Vagina (tissue), 2 donors: ENCODE measurements at places on chromosomes 5 and 9. TPM values are rescaled to one million over a fixed set of nuclear protein-coding genes. Genes with fewer than 3 reads are reported as not detected.

DNA sequence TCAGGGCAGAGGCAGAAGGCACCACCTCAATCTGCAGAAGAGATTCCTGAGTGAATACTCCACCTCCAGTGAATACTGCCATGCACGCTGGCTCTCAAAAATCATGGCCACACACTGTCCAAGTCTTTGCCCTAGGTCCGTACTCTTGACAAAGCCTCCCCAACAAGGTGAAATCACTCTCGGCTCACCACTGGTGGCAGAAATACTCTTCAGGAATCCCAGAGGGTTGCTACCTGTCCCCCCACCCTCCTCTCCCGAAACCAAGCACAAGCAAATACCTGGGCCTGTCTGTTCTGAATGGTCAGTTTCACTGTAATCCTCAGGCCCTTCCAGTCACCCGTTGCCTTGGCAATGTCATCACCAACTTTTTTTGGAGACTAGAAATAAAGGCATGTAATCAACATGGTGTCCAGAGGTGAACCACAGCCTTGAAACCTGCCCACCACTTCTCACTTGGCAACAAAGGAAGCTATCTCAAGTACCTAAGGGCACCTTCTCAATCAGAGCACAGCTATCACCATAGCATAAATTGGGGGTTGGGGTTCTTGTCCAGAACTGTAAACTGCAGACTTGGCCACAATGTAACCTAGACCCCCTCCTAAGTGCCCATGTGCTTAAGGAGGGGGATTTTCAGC is 1.8 kb downstream of the RPL12 start:
- H3K36me3 ChIP-seq = no peaks in the 10 kb centered on the region
- no peaks in the 10 kb centered on the region for H3K27me3 ChIP-seq
- H3K4me1 ChIP-seq = peaks cover 38% of the 10 kb centered on the region
- peak overlapping the region; percentile 61 for H3K4me3 ChIP-seq
- peak overlapping the region; percentile 74 for H3K27ac ChIP-seq
- no peak for DNase-seq

DNA sequence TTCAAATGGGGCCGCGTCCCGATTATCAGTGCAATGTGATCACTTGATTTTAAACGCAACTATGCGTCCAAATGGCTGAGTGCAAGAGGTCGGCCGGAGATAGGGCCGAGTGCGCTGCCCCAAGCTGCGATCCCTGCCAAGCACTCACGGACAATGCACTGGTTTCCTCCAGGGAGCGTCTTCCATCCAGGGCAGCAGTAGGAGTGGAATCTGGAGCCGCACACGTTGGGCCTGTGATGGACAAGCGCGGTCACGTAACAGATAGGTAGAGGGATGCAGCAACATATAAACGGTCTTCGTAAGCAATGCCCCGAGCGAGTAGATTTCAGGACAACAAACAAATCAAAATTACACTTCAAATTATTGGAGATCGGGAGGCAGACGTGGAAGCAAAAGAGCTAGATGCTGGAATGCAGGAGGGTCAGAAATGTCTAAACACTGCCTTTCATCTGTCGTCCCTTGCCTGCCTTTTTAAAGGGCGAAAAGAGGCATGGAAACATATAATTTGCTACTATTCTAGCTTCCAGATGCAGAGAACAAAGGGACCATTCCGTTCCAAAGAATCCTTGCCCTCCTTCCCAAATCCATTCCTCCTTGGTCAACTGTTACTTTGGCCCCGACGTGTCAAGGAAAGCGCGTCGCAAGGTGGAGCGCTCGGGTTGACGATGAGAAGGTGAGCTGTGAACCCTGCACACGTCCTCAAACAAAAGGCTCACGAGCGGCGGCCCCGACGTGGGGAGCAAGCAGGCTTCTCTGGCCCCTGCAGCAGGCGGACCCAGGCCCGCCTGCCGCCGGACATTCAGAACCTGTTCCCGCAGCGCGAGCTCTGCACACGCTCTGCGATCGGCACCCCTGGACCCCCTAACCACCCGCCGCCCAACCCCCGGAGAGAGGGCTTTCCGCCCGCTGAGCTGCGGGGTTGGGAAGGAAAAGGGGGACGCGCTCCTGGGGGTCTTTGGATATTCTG is 1.5 kb downstream of the FBN2 start:
- H3K27me3 ChIP-seq = no peaks in the 10 kb centered on the region
- no peak for DNase-seq
- H3K36me3 ChIP-seq = no peaks in the 10 kb centered on the region
- H3K4me3 ChIP-seq = peak overlapping the region; percentile 60
- H3K27ac ChIP-seq = no peak overlapping the region

DNA sequence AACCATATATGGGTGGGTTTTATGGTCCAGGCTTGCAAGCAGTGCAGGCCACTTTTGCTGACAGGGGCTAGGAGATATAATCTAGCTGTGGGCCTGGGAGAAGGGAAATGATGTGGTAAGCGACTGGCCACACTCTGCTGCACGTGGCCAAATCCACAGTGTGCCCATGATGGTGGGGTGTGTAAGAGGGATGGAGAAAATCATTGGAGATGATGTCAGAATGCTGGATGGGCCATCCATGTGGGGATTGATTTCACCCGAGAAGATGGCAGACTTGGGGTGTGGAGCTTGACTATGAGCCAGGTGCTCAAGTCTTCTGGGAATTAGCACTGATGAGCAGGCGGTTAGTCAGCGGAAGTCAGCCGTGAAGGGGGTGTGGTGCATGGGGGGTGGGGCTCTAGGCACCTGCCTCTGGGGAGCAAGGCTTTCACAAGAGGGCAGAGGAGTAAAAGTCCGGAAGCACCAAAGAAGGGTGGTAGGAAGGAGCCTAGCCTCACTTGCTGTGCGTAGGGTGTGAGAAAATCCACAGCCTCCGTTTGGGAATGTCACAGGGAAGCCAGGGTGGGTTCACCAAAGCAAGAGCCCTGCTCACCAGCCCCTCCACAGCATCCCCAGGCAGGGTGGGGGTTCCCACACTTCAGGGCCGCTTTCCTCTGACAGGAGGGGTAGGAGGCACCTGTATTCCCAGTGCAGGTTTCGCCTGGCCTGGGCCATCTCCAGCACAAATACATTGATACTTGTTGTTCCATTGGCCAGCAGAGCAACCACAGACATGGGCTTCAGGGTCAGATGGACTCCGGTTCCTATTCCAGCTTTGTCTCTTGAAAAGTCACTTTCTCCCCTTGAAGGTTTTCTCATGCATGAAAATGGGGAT is 44.5 kb upstream of the ANGPTL2 start:
- H3K36me3 ChIP-seq = no peaks in the 10 kb centered on the region
- H3K27ac ChIP-seq = no peak overlapping the region
- H3K4me3 ChIP-seq = no peak overlapping the region

DNA sequence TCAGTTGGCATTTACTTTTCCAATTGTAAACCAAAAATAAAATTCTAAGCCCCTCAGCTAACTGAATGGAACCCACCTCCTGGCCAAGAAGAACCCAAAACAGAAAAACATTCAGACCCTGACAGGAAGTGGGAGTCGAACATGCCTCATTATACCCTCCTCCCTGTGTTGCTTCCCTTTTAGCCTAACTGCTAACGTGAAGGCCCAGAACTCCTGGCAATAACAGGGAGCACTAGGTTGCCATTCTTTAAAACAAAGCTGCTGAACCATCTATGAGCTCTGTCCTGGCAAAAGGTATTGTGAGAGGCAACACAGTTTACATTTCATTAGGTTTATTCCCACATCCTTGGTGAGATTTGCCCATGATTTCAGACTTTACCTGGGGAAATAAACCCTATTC is 481.4 kb downstream of the CHSY3 start:
- DNase-seq = no peak
- no peaks in the 10 kb centered on the region for H3K4me1 ChIP-seq
- H3K27me3 ChIP-seq = no peaks in the 10 kb centered on the region
- no peak overlapping the region for H3K4me3 ChIP-seq
- no peak overlapping the region for H3K27ac ChIP-seq
- H3K36me3 ChIP-seq = no peaks in the 10 kb centered on the region

DNA sequence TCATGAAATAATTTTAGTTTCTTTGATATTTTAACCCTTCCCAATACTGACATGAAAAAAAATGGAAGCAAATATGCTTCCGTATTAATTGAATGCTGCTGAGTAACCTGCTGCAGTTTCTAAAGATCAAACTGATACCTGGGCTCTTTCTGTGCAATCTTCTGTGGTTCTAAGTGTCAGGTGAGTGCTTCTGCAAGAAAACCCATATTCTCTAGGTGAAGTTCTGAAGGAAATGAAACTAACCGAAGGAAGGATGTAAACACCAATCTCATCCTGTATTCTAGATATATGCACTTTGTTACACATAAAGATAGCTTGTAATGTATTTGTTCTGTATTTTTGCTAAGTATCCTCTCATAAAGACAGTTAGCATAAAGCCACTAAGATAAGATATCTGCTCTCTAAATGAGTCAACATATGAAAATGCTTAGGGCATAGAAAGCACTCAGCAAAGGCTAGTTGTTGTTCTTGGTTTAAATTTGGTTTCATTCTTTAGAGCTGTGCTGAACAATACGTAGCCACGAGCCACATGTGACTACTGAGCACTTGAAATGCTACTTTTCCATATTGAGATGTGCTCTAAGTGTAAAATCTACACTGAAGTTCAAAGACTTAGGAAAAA is 52.0 kb downstream of the ITGA2 start:
- H3K27me3 ChIP-seq = no peaks in the 10 kb centered on the region
- no peaks in the 10 kb centered on the region for H3K36me3 ChIP-seq
- peaks cover 25% of the 10 kb centered on the region for H3K4me1 ChIP-seq
- H3K4me3 ChIP-seq = no peak overlapping the region

GRCh38 chr9:134475011-134475790 is 148.9 kb downstream of the RXRA start:
- no peaks in the 10 kb centered on the region for H3K27me3 ChIP-seq
- H3K36me3 ChIP-seq = no peaks in the 10 kb centered on the region
- H3K4me1 ChIP-seq = peaks cover 48% of the 10 kb centered on the region
- no peak for DNase-seq
- H3K4me3 ChIP-seq = no peak overlapping the region

- DNase-seq = no peak
- no peaks in the 10 kb centered on the region for H3K36me3 ChIP-seq
- no peak overlapping the region for H3K4me3 ChIP-seq
- H3K27me3 ChIP-seq = no peaks in the 10 kb centered on the region
- no peak overlapping the region for H3K27ac ChIP-seq
- no peaks in the 10 kb centered on the region for H3K4me1 ChIP-seq
These were observed 274.0 kb downstream of the NSG2 start for GRCh38 chr5:174319551-174319950.

GRCh38 chr5:168285696-168286095 is 5.7 kb upstream of the WWC1 start:
- no peak for DNase-seq
- no peak overlapping the region for H3K27ac ChIP-seq
- H3K4me1 ChIP-seq = no peaks in the 10 kb centered on the region
- no peak overlapping the region for H3K4me3 ChIP-seq

DNA sequence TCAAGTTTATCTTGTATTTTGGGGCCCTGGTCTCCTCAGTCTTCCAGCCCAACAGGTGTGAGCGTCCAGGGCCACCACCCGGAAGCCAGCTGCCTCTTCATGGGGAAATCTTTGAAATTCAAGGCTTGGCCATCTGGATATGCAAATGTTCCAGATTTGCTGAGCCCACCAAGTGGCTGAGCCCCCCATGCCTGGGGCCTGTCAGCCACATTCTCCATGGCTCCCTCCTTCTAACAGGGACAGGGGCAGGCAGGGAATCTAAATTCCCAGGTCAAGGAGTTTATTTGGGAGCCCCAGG is 14.2 kb upstream of the CXXC5 start:
- no peak overlapping the region for H3K27ac ChIP-seq
- no peaks in the 10 kb centered on the region for H3K27me3 ChIP-seq
- DNase-seq = no peak
- H3K4me1 ChIP-seq = peaks cover 36% of the 10 kb centered on the region
- peaks cover 9% of the 10 kb centered on the region for H3K36me3 ChIP-seq

- peak overlapping the region; percentile 96 for H3K27ac ChIP-seq
- H3K4me3 ChIP-seq = no peak overlapping the region
- no peak for DNase-seq
- no peaks in the 10 kb centered on the region for H3K27me3 ChIP-seq
- H3K4me1 ChIP-seq = peaks cover 31% of the 10 kb centered on the region
These were observed 2.5 kb upstream of the SEC16A start for GRCh38 chr9:136485049-136486045.

- H3K27ac ChIP-seq = no peak overlapping the region
- no peaks in the 10 kb centered on the region for H3K4me1 ChIP-seq
- DNase-seq = no peak
- H3K36me3 ChIP-seq = no peaks in the 10 kb centered on the region
These were observed 193.3 kb downstream of the MLLT3 start for GRCh38 chr9:20428976-20429375.

DNA sequence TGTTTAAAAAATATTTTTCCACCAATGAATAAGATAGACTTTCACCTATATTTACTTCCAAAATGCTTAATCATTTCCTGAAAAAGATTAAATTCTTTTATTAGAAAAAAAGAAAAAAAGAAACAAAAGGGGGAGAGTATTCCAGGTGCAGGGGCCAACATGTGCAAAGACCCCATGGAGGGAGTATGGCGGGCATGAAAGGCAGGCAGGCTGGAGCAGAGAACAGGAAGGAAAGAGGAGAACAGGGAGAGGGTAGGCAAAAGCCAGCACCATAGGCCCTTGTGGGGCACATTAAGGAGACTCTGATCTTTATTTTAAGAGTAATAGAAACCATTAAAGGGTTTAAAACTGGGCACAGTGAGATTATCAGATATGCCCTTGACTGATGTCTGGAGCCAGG is 16.5 kb upstream of the SAP30L start:
- no peaks in the 10 kb centered on the region for H3K27me3 ChIP-seq
- no peak for DNase-seq
- no peak overlapping the region for H3K27ac ChIP-seq
- H3K36me3 ChIP-seq = no peaks in the 10 kb centered on the region
- no peaks in the 10 kb centered on the region for H3K4me1 ChIP-seq

DNA sequence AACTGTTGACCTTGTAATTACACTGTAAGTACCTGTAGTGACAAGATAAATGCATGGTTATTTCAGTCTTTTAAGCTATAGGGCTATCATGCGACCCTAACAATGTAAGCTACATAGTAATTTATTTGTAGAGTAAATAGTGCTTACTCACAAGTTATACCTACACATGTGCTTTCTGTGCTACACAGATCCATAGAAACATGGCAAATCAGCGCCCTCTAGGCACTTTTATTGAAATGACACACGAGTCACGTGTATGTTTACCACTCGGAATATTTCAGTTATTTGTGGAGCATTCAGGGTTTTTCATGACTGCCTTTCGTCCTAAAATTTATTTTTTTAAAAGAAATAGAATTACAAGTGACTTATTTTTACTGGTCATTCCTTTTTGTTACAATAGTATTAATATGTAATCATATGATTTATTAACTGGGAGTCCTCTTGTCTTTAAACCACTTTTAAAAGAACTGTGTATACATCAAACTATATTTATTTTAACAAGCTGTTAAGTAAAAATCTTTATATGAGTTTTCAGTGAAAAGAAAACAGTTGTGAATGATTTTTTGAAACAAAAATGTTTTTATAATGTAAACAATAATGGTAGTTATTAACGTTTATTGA is 1242.3 kb upstream of the WWC1 start:
- no peak overlapping the region for H3K27ac ChIP-seq
- no peaks in the 10 kb centered on the region for H3K36me3 ChIP-seq
- DNase-seq = no peak

RALGDS gene
- total RNA-seq = 85.0 TPM

SLC44A1 gene
- total RNA-seq = 67.3 TPM

RRAGA gene
- total RNA-seq = 68.0 TPM

PCDHB9 gene
- total RNA-seq = 3.7 TPM

RNF183 gene
- total RNA-seq = not detected

SLC6A3 gene
- 0.49 TPM for total RNA-seq

SLC46A2 gene
- total RNA-seq = not detected

ADAMTS16 gene
- total RNA-seq = 0.49 TPM
